ENCODE measurements at places on chromosomes 5 and 9. TPM values are rescaled to one million over a fixed set of nuclear protein-coding genes. Genes with fewer than 3 reads are reported as not detected.

The HSPB3 gene
- 37.7 TPM for polyA plus RNA-seq

The C9 gene
- polyA plus RNA-seq, result not detected

The FAM163B gene
- polyA plus RNA-seq, result not detected

The KIF20A gene
- polyA plus RNA-seq, result 0.01 TPM

DNA sequence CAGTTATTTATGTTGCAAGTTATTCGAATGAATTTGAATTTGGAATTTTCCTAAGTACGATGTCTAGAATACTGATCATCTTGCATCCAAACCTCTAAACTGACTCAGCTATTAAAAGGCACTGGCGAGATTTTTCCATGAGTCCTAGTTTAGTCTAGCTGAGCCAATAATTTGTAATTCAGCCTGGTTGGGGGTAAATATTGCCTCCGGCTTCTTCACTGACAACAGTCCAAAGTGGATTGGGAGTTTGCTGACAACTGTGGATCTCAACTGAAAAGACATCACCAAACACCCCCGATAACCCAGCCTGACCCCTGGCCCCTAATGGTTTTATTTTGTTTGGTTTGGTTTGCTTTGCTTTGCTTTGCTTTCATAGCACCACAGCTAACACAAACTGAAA, 189.8 kb upstream of the DAPK1 start:
- no peak overlapping the region for H3K27ac ChIP-seq
- H3K27me3 ChIP-seq, result no peaks in the 10 kb centered on the region
- H3K36me3 ChIP-seq, result no peaks in the 10 kb centered on the region
- no peaks in the 10 kb centered on the region for H3K4me1 ChIP-seq
- DNase-seq, result no peak

GRCh38 chr9:101707721-101708120, 30.7 kb downstream of the GRIN3A start:
- H3K27ac ChIP-seq, result no peak overlapping the region
- H3K27me3 ChIP-seq, result no peaks in the 10 kb centered on the region
- H3K4me3 ChIP-seq, result no peak overlapping the region
- DNase-seq, result no peak
